ENCODE measurements at places on chromosomes 6 and 20.

DNA sequence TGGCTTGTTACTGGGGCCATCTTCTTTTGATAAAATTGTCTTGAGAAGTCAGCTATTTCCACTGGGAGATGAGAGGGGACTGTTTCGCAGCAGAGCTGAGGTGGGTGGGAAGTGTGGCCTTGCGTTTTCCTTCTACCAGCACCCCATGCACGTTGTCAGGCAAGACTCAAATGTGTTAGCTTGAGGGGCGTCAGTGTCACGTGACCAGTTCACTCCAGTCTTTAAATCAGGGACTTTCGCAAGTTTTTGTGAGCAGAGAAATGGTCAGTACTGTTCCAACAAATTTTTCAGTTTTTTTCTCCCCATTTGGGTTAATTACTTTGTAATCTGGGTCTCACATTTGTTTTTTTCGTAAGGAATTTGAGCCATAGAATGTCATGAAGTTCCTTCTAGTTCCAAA, 20.7 kb upstream of the ADRM1 start:
- no peak for DNase-seq

DNA sequence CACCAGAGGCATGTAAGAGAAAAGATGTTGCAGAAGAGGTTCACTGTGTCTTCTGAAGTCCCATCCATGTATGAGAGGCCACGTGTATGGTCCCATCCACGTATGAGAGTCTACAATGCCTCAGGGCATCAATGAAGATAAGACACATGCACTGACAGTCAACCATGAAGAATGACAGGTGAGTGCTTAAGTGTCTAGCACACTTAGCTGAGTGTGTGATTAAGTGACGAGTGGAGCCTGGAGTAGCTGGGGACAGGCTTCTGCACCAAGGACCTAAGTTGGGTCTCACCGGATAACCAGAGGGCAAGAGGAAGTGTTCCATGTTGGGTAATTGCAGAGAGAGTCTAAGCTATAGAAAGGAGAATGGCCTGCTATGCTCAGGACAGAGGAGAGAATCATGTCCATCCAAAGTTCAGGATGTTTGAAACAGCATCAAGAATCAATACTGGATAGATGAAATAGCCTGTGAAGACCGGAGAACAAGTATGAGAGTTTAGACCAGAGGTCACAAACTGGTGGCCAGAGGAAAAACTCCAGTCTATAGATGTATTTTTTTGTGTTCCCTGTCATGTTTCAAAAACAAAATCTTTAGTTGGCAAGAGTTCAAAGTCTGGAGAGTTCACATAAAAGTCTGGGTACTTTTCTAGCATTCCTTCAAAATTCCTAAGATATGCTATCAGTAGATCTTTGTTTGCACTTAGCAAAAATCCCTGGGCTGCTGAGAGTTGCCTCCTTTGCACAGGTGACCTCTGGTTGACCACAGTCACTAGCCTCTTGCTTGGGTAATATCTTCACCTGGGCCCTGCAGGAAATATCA, 165.8 kb downstream of the KIF16B start:
- DNase-seq, result no peak

DNA sequence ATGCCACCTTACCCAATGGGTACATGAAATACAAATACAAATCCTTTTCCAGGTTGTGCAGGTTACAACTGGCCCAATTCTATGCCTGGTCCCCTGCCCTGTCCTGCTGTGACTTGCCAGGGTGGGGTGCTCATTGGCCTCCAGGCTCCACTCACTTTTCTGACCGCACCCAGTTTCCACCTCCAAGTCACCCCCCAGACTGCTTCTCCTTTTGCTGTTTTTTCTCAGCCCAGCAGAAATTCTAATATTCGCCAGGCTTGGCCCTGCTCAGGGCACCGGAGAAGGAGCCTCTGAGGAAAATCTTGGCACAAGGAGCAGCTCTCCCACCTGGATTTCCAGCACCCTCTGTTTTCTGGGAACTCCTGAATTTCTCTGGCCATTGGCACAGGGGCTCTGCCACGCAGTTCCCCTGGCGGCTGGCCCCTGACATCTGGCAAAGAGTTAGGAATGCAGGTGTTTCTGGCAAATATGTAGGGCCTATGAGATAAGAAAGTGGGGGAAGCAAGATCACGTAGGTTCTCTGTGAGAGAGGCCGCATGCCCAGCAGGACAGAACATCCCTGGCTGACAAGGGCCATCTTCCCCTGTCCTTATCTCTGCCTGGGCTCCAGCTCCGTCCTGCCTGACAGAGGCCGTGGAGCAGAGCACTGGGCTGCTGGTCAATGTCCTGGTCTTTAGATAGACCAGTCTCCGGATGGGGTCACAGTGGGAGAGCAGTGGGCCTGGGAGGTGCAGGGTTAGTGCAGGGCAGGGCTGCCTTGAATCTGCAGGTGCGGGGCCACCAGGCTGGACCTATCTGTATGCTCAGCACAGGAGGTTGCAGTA, 2.9 kb upstream of the RAET1E start:
- DNase-seq, result no peak

DNA sequence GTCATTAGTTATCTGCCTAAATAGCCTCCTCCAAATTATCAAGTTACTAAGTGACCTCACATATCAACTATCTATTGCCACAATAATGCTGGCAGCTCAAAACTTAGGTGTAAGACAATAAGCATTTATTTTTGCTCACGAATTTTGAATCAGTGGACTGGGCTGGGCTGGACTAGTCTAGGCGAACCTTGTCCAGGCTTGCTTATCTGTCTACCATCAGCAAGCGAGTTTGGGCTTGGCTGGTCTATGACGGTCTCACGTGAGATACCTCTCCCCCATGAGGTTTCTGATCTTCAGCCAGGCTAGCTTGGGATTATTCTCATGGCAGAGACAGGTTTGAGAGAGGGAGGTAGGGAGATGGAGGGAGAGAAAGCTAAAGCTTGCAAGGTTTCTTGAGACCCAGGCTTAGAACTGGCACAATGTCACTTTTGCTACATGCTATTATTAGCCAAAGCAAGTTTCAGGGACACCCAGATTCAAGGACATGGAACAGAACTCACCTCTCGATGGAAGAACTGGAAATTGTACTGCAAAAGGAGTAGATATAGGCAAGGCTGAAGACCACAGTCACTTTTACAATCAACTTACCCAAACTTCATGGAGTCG, 80.9 kb downstream of the WASF1 start:
- no peak for DNase-seq

DNA sequence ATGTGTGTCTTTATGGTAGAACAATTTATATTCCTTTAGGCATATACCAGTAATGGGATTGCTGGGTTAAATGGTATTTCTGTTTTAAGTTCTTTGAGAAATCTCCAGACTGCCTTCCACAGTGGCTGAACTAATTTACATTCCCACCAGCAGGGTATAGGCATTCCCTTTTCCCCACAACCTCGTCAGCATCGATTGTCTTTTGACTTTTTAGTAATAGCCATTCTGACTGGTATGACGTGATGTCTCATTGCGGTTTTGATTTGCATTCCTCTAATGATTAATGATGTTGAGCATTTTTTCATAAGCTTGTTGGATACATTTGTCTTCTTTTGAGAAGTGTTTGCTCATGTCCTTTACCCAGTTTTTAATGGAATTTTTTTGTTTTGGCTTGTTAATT, 5.3 kb upstream of the TASP1 start:
- DNase-seq, result no peak

DNA sequence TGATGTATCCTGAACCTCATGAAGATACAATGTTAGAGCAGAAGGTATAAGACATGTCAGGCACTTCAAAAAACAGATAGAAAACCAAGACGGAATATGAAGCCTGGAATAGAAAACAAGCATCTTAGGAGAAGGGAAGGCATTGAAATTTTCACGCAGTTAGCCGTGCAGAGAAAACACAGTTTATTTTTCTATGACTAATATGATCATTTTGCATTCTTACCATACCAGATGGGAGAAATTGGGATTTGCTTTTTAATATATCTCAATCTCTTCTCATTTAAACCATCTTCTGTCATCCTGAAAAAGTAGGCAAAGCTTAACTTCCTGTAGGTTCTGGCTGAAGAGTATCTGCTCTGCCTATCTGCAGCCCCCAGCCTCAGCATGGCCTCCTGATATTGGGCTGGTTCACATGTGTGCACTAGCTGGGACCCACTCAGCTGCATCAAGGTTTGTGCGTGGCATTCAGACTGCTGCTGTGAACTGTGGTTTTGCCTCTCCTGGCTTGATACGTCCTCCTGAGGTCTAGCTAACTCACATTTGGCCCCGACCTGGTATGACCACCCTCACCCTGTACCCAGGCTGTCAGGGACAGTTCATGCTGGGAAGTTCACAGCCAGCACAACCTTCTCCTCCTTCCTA, 392.5 kb upstream of the SASH1 start:
- no peak for DNase-seq

Data from activated naive CD4-positive, alpha-beta T cell (primary cell).